ENCODE measurements at places on chromosomes 3 and 15.

DNA sequence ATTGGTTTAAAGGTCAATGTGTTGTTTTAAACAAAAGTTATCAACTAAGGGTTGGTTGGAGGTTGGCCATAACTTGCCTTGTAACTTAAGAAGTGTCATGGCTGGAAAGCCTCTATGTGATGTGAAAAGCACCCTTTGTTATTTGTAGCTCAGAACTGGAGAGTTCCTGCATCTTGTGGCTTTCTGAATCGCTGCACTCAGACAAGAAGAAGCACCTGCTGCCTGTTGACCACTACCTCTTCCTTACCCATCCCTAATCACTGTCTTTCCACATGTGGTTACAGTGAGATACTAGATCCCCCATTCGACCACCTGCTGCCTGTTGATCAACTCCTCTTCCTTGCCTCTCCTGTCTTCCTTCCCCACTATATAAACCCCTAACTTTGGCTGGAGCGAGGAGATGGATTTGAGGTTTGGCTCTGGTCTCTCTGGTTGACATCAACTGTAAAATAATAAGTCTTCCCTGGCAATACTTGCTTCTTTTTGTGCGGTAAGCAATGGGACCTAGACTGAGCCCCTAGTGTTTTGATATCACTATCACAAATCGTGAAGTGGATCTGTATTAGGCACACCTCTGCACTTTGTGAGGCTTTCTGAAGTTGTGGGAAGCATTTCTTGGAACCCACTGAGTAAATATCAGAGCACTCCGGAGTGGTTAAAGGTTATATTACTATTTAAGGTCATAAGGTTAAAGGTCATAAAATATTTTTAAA, 13.8 kb downstream of the RPL39L start:
- H3K27ac ChIP-seq, result no peak overlapping the region
- no peaks in the 10 kb centered on the region for H3K27me3 ChIP-seq
- H3K4me3 ChIP-seq, result no peak overlapping the region
- H3K36me3 ChIP-seq, result no peaks in the 10 kb centered on the region
- no peak for DNase-seq
- H3K4me1 ChIP-seq, result no peaks in the 10 kb centered on the region

DNA sequence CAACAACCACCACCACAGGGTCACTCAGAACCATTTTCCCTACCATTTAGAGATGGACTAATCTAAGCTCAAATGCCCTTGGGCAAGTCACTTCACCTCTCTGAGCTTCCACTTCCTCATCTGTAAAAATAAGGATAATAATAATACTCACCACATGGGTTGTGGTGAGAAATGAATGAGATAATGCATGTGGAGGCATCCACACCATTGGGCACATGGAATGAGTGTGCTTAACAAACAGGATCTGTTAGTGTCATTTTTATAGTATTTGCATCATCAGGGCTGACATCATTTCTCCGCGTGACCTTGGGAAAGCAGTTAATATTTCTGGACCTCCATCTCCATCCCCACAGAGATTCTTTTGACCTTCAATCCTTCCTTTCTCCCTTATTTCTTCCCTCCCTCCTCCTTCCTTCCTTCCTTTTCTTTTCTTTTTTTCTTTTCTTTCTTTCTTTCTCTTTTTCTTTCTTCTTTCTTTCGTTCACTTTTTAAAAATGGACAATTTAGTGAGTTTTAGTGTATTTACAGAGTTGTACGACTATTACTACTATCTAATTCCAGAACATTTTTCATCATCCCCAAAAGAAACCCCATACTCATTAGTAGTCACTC, 7.7 kb upstream of the RFT1 start:
- DNase-seq, result no peak
- no peaks in the 10 kb centered on the region for H3K4me1 ChIP-seq
- no peaks in the 10 kb centered on the region for H3K36me3 ChIP-seq
- H3K4me3 ChIP-seq, result no peak overlapping the region
- H3K27ac ChIP-seq, result no peak overlapping the region
- H3K27me3 ChIP-seq, result no peaks in the 10 kb centered on the region

DNA sequence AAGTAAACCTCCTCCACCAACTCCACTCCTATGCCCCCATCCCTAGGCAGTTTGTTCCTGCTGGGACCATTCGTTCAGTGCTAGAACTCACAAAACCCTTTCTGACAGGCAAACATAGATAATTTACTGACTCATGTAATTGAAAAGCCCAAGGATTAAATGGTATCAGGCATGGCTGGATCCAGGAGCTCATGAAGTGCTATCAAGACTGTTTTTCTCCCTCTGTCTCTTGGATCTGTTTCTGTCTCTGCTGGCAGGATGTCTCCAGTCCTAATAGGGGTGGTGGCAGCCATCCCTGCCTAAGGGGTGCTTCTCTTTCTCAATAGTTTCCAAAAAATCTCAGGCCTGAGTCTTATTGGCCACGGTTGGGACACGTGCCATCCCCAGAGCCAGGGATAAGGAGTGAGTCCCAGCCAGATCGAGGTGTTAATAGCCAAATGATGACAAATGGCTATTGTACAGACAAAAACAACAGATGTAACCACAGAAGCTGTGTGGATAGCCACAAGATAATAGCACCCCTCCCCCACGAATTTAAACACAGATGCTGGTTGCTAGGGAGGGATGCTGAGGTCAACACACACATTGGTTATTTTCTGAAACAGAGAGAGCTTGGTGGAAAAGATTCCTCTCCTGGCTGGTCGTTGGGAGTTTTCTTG, 168.6 kb downstream of the SHQ1 start:
- peaks cover 12% of the 10 kb centered on the region for H3K27me3 ChIP-seq
- H3K4me1 ChIP-seq, result peaks cover 18% of the 10 kb centered on the region
- DNase-seq, result no peak
- H3K4me3 ChIP-seq, result no peak overlapping the region
- no peaks in the 10 kb centered on the region for H3K36me3 ChIP-seq

DNA sequence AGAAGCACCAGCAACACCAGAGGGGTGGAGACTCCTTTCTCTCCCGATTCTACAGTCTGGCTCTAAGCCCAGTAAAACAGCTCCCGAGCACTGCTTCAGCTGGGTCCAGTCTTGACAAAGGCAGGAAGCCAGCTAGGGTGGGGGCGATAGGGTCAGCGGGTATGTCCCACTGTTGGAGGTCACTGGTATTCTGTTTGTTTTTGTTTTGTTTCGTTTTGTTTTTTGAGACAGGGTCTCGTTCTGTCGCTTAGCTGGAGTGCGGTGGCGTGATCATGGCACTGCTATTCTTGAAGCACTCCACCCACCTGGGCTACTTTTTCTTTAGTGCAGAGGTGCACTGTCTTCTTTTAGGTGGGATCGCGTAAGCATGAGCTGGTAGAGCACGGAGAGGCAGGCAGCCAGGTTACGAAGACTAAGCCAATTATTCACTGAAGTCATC, 16.3 kb downstream of the GCSAM start:
- peaks cover 23% of the 10 kb centered on the region for H3K36me3 ChIP-seq
- no peak overlapping the region for H3K27ac ChIP-seq
- H3K27me3 ChIP-seq, result no peaks in the 10 kb centered on the region

- H3K27ac ChIP-seq, result no peak overlapping the region
- H3K4me3 ChIP-seq, result no peak overlapping the region
- H3K27me3 ChIP-seq, result no peaks in the 10 kb centered on the region
- DNase-seq, result no peak
- H3K4me1 ChIP-seq, result no peaks in the 10 kb centered on the region
These were observed 20.5 kb downstream of the CCR9 start for GRCh38 chr3:45906681-45907407.

DNA sequence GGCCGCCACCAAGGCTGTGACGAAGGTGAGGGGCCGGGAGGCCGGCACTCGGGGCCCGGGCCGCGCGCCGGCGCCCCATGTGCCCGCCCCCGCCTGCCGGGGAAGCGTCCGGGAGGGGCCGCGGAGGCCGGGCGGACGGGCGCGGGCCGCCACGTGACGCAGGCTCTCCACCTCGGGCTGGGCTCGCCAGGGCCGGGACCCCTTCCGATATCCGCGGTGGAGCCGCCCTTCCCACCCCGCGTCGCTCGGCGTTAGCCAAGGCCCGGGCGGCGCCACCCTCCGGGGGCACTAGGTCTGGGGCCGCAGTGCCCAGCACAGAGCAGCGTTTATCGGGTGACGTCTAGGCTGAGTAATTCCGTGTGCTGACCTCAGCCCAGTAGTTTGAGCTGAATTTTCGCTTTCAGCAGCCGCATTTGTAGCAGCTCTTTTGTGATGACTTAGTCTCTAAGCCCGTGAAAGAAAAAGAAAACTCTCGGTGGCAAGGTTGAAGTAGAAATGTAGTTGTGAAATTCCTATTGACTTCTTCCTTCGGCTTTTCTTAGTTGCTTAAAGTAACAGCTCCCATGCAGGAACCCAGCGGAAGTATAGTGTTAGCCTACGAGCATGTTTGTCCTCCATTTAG, 885 bp downstream of the CDV3 start:
- peak overlapping the region; percentile 33 for H3K27ac ChIP-seq
- H3K4me1 ChIP-seq, result peaks cover 70% of the 10 kb centered on the region
- H3K27me3 ChIP-seq, result no peaks in the 10 kb centered on the region
- H3K36me3 ChIP-seq, result peaks cover 82% of the 10 kb centered on the region

GRCh38 chr3:62638316-62638715, 236.9 kb downstream of the CADPS start:
- H3K4me1 ChIP-seq, result no peaks in the 10 kb centered on the region
- no peak overlapping the region for H3K27ac ChIP-seq
- peaks cover 76% of the 10 kb centered on the region for H3K27me3 ChIP-seq

DNA sequence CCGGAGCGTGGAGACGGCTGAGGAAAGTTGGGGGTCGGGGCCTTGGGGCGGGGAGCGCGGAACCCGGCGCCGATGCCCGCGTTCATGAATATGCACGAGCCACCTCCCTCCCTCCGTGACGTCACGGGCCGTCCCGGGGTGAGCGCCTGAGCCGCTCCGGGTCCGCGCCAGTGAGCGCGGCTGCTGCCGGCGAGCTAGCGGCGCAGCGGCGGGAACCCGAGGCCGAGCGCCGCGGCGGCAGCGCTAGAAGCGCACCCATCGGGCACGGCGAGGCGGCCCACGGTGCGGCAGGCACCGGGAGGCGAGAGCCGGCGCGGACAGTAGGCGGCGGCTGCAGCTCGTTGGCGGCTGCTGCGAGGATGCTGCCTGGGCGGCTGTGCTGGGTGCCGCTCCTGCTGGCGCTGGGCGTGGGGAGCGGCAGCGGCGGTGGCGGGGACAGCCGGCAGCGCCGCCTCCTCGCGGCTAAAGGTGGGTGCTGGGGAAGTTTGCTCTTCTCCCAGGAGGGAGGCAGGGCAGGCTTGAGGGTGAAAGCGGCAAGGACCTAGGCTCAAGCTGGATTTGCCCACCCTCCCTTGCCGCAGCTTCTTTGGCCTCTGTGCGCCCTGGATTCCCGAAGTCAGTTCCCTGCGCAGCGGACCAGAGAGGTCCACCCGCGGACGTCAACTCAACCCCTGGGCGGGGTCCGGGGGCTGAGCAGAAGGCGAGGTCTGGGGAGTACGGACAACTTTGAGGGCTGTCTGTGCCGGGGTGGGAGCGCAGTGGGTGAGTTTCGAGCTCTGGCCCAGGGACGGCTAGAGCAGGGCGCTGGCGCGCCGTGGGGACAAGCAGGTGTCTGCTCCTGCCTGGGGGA, at the start of gene CLSTN2:
CLSTN2 (plus strand) TSS at position 170 of the 850 bp plus-strand sequence.
- H3K27ac ChIP-seq, result no peak within 1 kb of the TSS
- H3K4me3 ChIP-seq, result peak within 1 kb of the TSS; percentile 79
- peak; percentile 63 for DNase-seq

DNA sequence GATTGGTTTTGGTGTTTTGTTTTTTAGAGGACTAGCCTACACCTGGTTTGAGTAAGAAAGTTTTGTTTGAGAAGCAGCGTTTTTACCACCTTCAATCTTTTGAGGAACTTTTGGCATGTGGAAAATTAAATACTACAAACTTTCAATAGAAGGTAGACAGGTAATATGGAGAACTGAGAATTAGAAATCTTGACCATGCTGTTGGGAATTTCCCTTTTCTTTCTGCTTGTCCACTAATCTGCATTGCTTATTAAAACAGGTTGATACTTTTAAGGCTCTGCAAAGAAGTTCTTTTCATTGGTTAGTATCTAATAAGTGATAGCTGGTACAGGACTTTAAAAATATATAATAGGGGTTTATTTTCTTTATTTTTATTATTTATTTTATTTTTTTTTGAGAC, 31.9 kb downstream of the UBE2E1 start:
- H3K36me3 ChIP-seq, result no peaks in the 10 kb centered on the region
- no peaks in the 10 kb centered on the region for H3K27me3 ChIP-seq
- H3K4me1 ChIP-seq, result no peaks in the 10 kb centered on the region
- no peak for DNase-seq
- no peak overlapping the region for H3K27ac ChIP-seq
- no peak overlapping the region for H3K4me3 ChIP-seq

- no peak for DNase-seq
- peaks cover 58% of the 10 kb centered on the region for H3K4me1 ChIP-seq
- H3K27me3 ChIP-seq, result no peaks in the 10 kb centered on the region
- H3K4me3 ChIP-seq, result no peak overlapping the region
- H3K27ac ChIP-seq, result no peak overlapping the region
These were observed 460.8 kb downstream of the MAGI1 start for GRCh38 chr3:65577843-65578430.

- no peak overlapping the region for H3K4me3 ChIP-seq
- no peaks in the 10 kb centered on the region for H3K27me3 ChIP-seq
- peaks cover 22% of the 10 kb centered on the region for H3K4me1 ChIP-seq
- DNase-seq, result peak; percentile 51
These were observed 15.8 kb downstream of the LOXL1 start for GRCh38 chr15:73941871-73942635.

- no peaks in the 10 kb centered on the region for H3K36me3 ChIP-seq
- H3K4me3 ChIP-seq, result no peak overlapping the region
- no peaks in the 10 kb centered on the region for H3K4me1 ChIP-seq
- no peak overlapping the region for H3K27ac ChIP-seq
- peaks cover 25% of the 10 kb centered on the region for H3K27me3 ChIP-seq
- peak; percentile 44 for DNase-seq
These were observed 36.2 kb upstream of the COL6A6 start for GRCh38 chr3:130480736-130481135.
